Calu3 (cell line): ENCODE measurements at places on chromosomes 12 and 14. TPM values are rescaled to one million over a fixed set of nuclear protein-coding genes. Genes with fewer than 3 reads are reported as not detected.

DNA sequence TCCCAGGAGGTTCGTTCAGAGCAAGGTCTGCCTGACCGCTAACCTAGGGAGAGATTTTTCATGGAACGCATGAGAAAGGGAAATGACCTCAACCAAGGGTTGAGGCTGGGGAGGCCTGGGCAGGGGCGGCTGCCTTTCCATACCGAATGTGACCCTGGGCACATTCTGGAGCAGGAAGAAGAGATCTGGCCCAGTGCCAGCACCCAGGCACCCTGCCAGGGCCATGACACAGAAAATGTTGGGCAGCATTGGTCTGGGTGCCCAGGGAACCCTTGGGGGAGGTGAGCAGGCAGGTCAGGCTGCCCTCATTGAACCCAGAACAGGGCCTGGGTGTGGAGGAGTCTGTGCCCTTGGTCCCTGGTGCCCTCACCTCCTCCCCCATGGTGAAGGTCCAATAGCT lies 106.8 kb downstream of the CALM1 start:
- H3K4me1 ChIP-seq: peaks cover 39% of the 10 kb centered on the region
- peaks cover 14% of the 10 kb centered on the region for H3K36me3 ChIP-seq
- H3K27me3 ChIP-seq: peaks cover 5% of the 10 kb centered on the region
- no peak overlapping the region for H3K4me3 ChIP-seq
- H3K27ac ChIP-seq: no peak overlapping the region
- peak; percentile 79 for DNase-seq

- no peaks in the 10 kb centered on the region for H3K4me1 ChIP-seq
- peaks cover 62% of the 10 kb centered on the region for H3K27me3 ChIP-seq
- no peaks in the 10 kb centered on the region for H3K36me3 ChIP-seq
- H3K27ac ChIP-seq: no peak overlapping the region
- no peak overlapping the region for H3K4me3 ChIP-seq
- DNase-seq: no peak
Measured at GRCh38 chr14:62189698-62190097, 427.5 kb downstream of the SNAPC1 start.

DNA sequence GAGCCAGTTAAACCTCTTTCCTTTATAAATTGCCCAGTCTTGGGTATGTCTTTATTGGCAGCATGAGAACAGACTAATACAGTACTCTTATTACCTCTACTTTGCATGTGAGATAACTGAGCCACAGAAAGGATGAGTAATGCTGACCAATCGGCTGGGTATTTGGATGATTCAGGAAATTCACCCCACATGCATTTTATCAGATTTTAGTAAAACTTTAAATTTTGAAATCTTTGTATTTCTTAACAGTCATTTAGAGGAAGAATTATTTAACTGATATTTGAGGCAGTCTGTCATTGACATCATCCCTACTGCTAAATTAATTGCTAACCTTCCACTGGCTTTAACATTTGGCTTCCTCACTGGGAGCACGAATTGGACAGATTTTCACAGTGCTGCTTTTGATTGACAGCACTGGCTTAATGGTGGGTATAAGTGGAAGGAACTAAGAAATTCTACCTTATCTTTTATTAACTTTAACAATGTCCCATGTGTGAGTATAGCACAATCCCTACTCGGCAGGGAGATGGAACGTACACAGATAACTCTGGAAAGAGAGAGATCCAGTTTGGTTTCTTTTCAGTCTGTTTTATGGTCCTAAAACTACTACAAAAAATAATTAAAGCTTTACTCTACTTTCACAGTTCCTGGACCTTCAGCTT lies 261.0 kb downstream of the DACT1 start:
- H3K4me3 ChIP-seq: no peak overlapping the region
- no peaks in the 10 kb centered on the region for H3K4me1 ChIP-seq
- no peak overlapping the region for H3K27ac ChIP-seq
- no peaks in the 10 kb centered on the region for H3K27me3 ChIP-seq
- no peaks in the 10 kb centered on the region for H3K36me3 ChIP-seq

DNA sequence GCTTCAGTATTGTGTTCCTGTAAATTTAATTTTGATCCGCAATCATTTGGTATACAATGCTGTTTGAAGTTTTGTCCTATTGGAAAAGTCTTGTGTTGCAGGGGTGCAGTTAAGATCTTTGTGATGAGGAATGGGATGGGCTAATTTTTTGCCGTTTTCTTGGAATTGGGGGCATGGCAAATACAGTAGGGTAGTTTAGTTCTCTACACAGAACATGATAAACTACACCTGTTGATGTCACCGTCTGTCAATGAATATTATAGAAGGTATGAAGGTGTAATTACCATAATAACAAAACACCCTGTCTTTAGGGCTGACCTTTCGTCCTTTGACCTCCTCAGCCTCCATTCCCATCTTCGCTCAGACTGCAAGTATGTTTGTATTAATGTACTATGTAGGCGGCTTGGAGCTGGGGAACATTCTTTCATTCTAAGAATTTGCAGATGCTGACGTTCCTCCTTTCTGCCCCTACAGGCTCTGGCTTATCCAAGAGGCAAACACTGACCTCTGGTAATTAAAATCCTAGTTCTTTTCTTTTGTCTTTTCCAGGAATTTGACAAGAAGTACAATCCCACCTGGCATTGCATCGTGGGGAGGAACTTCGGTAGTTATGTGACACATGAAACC lies 1.7 kb downstream of the DYNLL1 start:
- peak overlapping the region; percentile 92 for H3K27ac ChIP-seq
- peak overlapping the region; percentile 93 for H3K4me3 ChIP-seq
- H3K36me3 ChIP-seq: peaks cover 74% of the 10 kb centered on the region
- H3K27me3 ChIP-seq: no peaks in the 10 kb centered on the region

DNA sequence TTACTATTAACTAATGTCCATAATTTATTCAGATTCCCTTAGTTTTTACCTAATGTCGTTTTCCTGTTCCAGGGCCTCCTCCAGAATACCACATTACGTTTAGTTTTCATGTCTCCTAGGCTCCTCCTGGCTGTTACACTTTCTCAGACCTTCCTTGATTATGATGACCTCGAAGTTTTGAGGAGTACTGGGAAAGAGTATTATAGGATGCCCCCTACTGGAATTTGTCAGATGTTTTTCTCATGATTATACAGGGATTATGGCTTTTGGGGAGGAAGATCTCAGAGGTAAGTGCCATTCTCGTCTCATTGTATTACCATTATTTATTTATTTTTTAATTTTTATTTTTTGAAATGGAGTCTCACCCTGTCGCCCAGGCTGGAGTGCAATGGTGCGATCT lies 17.7 kb upstream of the C1S start:
- no peaks in the 10 kb centered on the region for H3K27me3 ChIP-seq
- no peak overlapping the region for H3K27ac ChIP-seq
- DNase-seq: no peak
- H3K4me1 ChIP-seq: peaks cover 5% of the 10 kb centered on the region
- no peak overlapping the region for H3K4me3 ChIP-seq
- no peaks in the 10 kb centered on the region for H3K36me3 ChIP-seq

GRCh38 chr12:91239481-91239880 lies 56.9 kb upstream of the DCN start:
- H3K4me3 ChIP-seq: no peak overlapping the region
- H3K27ac ChIP-seq: no peak overlapping the region
- no peaks in the 10 kb centered on the region for H3K27me3 ChIP-seq
- no peaks in the 10 kb centered on the region for H3K36me3 ChIP-seq

GRCh38 chr12:109944561-109945359 lies 44.7 kb downstream of the TCHP start:
- DNase-seq: no peak
- no peak overlapping the region for H3K4me3 ChIP-seq
- no peaks in the 10 kb centered on the region for H3K27me3 ChIP-seq
- H3K27ac ChIP-seq: no peak overlapping the region
- peaks cover 16% of the 10 kb centered on the region for H3K36me3 ChIP-seq
- H3K4me1 ChIP-seq: no peaks in the 10 kb centered on the region

- no peaks in the 10 kb centered on the region for H3K27me3 ChIP-seq
- no peak overlapping the region for H3K27ac ChIP-seq
- H3K4me1 ChIP-seq: no peaks in the 10 kb centered on the region
- H3K4me3 ChIP-seq: no peak overlapping the region
Measured at GRCh38 chr14:101907619-101908018, 56.8 kb upstream of the DYNC1H1 start.

GRCh38 chr12:10214136-10214894 lies 1.6 kb downstream of the GABARAPL1 start:
- H3K36me3 ChIP-seq: peaks cover 49% of the 10 kb centered on the region
- H3K27me3 ChIP-seq: no peaks in the 10 kb centered on the region
- H3K4me1 ChIP-seq: peaks cover 11% of the 10 kb centered on the region
- peak; percentile 11 for DNase-seq
- H3K4me3 ChIP-seq: peak overlapping the region; percentile 84
- peak overlapping the region; percentile 96 for H3K27ac ChIP-seq

DNA sequence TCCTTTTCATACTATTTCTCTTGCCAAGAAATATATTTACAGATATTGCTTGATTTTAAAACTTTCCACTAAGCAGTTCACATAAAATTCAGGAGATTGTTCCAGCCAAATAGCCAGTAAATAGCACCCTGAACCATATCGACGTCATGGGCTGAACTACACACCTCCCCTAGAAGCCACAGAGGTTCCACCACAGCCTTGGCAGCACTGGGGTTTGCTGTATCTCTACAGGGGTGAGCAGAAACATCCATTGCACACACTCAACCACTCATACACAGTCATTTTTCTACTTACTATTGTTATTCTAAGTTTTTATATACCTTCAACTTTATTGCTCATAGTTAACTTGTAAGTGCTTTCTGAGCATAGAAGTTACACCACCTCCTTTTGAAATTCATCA lies 8.1 kb upstream of the EIF2S3B start:
- no peak overlapping the region for H3K4me3 ChIP-seq
- no peak for DNase-seq

GRCh38 chr14:102898298-102898697 lies 24.2 kb upstream of the AMN start:
- H3K27ac ChIP-seq: no peak overlapping the region
- H3K36me3 ChIP-seq: no peaks in the 10 kb centered on the region
- no peak for DNase-seq
- no peaks in the 10 kb centered on the region for H3K4me1 ChIP-seq
- H3K4me3 ChIP-seq: no peak overlapping the region

DNA sequence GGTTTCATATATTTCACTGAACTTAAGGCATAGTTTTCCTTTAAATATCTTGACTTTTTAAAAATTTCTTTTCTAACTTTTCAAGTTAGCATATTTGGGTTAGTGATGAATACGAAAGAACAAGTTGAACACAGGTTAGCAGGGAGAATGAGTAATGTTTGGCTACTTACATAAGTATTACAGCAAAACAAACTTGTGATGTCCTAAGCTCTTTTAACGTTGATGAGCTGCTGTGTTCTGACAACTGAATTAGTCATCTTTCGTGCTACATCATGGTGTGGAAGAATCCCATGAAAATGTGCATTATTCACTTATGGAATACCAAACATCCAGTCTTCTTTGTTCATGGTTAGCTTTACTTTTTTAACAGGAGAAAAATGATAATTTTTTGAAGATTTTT lies 36.3 kb upstream of the PDZRN4 start:
- H3K4me1 ChIP-seq: no peaks in the 10 kb centered on the region
- no peaks in the 10 kb centered on the region for H3K36me3 ChIP-seq
- no peak for DNase-seq
- no peaks in the 10 kb centered on the region for H3K27me3 ChIP-seq
- no peak overlapping the region for H3K4me3 ChIP-seq

- DNase-seq: no peak
- no peaks in the 10 kb centered on the region for H3K4me1 ChIP-seq
- no peaks in the 10 kb centered on the region for H3K27me3 ChIP-seq
- no peak overlapping the region for H3K27ac ChIP-seq
- no peaks in the 10 kb centered on the region for H3K36me3 ChIP-seq
Measured at GRCh38 chr12:130111965-130112496, 50.2 kb upstream of the FZD10 start.

DNA sequence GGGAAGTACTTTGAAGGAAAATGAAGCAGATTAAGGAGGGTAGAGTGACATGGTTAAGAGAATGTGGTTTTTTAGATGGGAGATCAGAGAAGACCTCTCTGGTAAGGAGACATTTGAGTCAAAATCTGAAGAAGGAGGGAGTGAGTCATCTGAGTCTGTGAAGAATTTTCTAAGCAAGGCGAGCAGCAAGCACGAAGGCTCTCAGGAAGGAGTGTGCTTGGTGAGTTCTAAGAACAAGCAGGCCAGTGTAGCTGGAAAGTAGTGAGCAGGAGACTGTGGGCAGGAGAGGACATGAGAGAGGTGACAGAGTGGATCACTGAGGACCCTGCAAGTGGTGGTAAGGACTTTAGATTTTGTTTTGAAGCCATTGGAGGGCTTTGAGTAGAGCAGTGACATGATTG lies 76.3 kb upstream of the FUT8 start:
- peaks cover 39% of the 10 kb centered on the region for H3K4me1 ChIP-seq
- no peak overlapping the region for H3K4me3 ChIP-seq
- no peak for DNase-seq
- H3K36me3 ChIP-seq: no peaks in the 10 kb centered on the region
- no peak overlapping the region for H3K27ac ChIP-seq

- DNase-seq: peak; percentile 75
- H3K27me3 ChIP-seq: peaks cover 57% of the 10 kb centered on the region
- H3K4me1 ChIP-seq: no peaks in the 10 kb centered on the region
- peaks cover 9% of the 10 kb centered on the region for H3K36me3 ChIP-seq
- no peak overlapping the region for H3K27ac ChIP-seq
Measured at GRCh38 chr12:6038160-6038559, 86.3 kb downstream of the VWF start.

- H3K36me3 ChIP-seq: no peaks in the 10 kb centered on the region
- H3K27ac ChIP-seq: no peak overlapping the region
- peak; percentile 49 for DNase-seq
Measured at GRCh38 chr14:106039400-106039799, 513.0 kb downstream of the TMEM121 start.

GRCh38 chr14:79661752-79662151 lies 549.6 kb downstream of the DIO2 start:
- no peak overlapping the region for H3K27ac ChIP-seq
- DNase-seq: no peak
- H3K36me3 ChIP-seq: no peaks in the 10 kb centered on the region
- no peaks in the 10 kb centered on the region for H3K27me3 ChIP-seq
- no peaks in the 10 kb centered on the region for H3K4me1 ChIP-seq
- H3K4me3 ChIP-seq: no peak overlapping the region

The IKZF4 gene
- 7.3 and 9.0 TPM in 2 replicates for total RNA-seq

The MYH6 gene
- total RNA-seq: not detected in 2 replicates

The KCNC2 gene
- not detected in 2 replicates for total RNA-seq

The FSCB gene
- not detected in 2 replicates for total RNA-seq

The SELPLG gene
- total RNA-seq: 0.54 and 0.76 TPM in 2 replicates

The BTG1 gene
- total RNA-seq: 123 and 131 TPM in 2 replicates

The WIF1 gene
- total RNA-seq: not detected in 2 replicates

The PTHLH gene
- 0.91 and 1.3 TPM in 2 replicates for total RNA-seq

The RND1 gene
- total RNA-seq: 7.4 and 14.2 TPM in 2 replicates

The LRTM2 gene
- not detected in 2 replicates for total RNA-seq

The GPR135 gene
- 5.5 and 6.3 TPM in 2 replicates for total RNA-seq

The NCOR2 gene
- 325 and 348 TPM in 2 replicates for total RNA-seq

The IGFBP6 gene
- total RNA-seq: 25.4 and 67.0 TPM in 2 replicates

The CCDC60 gene
- not detected in 2 replicates for total RNA-seq

The RAPGEF3 gene
- 8.2 and 11.0 TPM in 2 replicates for total RNA-seq

The DPPA3 gene
- not detected in 2 replicates for total RNA-seq

The SYT1 gene
- total RNA-seq: 1.3 and 2.1 TPM in 2 replicates
